ELR (cell line): ENCODE measurements at places on chromosomes 11 and 22.
A peak's percentile ranks its signal among the peaks of the same experiment; 100 is the strongest.

DNA sequence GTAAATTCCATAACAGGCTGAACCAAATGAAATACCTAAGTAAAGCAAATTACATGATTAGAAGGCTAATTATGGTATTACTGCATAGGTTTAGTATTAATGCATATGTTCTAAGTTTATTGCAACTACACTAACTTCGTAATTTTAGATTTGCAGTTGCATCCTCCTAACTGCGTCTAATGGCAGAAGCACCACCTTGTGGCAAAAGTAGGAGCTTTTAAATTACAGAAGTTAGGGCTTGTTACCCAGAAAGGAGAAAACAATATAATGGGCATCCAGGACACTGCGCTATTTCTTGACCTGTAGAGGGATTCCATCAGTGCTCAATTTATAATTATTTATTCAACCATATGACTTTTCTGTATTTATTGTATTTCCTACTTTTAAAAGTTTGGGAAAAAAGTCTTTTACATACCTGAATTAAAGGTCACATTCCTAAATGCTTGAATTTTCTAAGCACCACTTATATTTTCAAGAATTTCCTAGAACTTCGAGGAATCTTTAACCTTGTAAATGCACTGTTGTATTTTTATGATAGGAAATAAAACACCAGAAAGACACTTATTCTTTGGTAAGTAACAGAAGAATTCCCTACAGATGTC lies 16.3 kb upstream of the GPR83 start:
- peak; percentile 51 for DNase-seq

DNA sequence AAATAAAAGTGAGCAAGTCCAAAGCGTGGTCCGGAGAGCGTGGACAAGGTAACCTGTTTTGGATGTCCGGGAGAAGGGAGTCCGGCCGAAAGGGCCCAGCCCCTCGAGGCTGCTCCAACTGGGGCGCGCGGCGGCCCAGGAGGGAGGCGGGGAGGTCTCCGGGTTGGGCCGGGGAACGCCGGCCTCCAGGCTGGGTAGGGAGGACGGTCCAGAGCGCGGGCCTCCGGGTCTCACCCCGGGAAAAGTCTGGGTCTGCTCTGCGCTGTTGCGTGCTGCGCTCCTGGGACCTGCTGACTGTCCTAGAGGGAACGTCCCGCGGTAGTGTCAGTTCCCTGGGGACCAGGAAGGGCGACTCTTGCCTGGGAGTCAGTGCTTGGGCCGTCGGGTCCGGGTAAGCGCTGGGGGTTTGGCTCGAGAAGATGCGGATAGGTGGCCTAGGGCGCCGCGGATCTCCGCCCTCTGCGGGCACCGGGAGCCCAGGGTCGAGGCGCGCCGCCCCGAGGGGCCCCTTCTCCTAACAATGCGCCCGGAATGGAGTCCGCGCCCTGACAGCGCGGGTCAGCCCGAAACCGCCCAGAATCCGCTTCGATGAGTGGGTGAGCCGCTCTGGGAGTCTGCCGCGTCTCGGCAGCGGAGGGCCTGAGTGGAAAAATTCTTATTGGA lies 988 bp upstream of the FLI1 start:
- peak; percentile 75 for DNase-seq

GRCh38 chr22:49792107-49792506 lies 35.6 kb downstream of the BRD1 start:
- DNase-seq: no peak

GRCh38 chr11:11586465-11586864 lies 35.3 kb downstream of the GALNT18 start:
- DNase-seq: no peak

DNA sequence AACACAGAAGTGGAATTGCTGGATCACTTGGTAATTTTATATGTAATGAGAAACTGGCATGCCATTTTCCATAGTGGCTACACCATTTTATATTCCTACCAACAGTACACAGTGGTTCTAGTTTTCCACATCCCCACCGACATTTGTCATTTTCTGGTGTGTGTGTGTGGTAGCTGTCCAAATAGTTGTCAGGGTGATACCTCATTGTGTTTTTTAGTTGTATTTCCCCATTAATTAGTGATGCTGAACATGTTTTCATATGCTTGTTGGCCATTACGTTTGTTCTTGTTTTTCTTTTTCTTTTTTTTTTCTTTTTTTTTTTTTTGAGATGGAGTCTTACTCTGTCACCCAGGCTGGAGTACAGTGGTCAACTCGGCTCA lies 12.2 kb downstream of the NEU3 start:
- DNase-seq: no peak
